ENCODE measurements at places on chromosomes 16 and 17.

- no peak for DNase-seq
These were observed 59.4 kb downstream of the NUP93 start for GRCh38 chr16:56789360-56789759.

GRCh38 chr17:74827800-74828199 is 31.9 kb downstream of the GRIN2C start:
- DNase-seq: no peak

- DNase-seq: peak; percentile 37
These were observed 48.2 kb upstream of the MGAT5B start for GRCh38 chr17:76820039-76820438.

DNA sequence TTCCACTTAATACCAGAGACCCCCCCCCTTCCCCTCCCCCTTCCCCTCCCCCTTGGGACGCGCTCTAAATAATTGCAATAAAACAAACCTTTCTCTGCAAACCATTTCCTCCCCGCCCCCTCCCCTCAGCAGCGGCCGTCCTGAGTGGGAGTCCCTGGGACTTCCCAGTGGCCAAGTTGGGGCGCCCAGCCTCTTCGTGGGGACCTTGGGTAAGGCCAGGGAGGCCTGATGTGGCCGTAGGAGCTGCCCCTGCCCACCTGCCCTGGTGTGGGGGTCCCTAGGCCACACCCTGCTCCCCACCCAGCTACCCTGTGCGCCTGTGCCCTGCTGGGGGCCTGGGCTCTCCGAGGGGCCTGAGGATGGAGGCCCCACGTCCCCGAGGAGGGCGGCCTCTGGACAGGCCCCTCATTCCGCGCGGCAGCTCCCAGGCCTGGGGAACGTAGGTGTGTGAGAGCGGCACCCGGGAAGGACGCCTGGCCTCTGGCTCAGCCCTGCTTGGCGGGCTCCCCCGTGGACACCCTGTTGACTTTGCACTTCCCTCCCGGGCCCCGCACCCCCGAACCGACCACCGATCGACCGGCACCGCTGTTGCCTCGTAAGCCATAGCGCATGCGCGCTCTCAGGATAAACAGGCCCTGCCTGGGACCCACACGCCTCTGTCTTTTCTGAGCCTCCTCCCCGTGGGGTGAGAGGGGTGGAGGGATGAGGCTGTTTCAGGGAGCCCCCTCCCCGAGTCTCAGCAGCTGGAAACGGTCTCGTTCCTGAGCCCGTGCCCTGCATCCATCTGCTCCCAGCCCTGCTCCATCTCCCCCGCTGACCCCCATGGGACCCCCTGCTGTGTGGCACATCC is 9.0 kb downstream of the NTHL1 start:
- DNase-seq: no peak

DNA sequence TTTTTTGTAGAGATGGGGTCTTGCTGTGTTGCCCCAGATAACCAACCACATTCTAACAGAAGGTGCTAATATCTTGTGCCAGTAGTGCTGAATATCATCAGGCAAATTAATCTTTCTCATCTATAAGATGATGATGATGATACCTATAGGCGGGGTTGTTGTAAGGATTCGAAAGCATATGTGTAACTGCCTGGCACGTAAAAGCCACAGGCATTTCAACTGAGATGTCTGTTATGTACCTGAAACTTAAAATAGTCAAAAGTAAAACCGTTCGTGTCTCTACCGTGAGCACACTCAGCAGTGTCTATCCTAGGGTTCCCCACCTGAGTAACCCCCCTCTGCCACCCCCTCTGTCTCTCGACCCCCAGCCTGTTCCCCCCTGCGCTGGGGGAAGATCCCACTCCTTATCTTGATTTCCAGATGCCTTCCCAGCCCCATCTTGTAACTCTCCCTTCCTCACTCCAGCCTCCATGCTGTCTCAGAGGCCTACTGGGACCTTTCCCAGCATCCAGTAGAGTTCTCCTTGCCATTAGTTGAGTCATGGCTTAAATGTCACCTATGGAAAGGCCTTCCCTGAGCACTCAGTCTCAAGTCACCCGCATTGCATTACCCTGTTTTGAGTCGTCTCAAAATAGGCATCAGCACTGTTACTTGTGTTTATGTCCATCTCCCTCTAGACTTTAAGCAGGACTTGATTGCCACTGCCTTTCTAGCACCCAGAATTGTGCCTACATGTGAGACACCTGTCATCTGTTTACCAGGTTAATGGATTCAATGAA is 34.1 kb downstream of the CDRT15 start:
- no peak for DNase-seq

DNA sequence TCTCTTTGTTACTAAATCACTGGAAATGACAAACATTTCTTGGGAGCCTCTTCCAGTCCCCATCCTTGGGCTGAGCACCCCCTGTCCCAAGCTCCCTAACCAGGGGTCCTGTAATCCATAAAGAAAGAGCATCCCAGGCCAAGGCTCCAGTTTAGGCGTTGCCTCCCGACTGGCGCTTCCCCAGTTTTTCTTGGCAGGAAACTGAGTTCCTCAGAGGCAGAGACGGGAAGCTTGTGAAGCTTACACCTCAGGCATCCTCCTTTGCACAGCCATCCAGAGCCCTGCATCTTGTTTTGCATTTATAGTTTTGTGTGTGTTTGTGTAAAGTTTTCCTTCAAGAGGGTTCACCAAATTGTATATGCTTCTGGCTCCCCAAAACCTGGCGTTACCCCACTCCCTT is 7.1 kb downstream of the COPZ2 start:
- DNase-seq: no peak

GRCh38 chr16:28587386-28587785 is 9.5 kb downstream of the SULT1A2 start:
- no peak for DNase-seq

DNA sequence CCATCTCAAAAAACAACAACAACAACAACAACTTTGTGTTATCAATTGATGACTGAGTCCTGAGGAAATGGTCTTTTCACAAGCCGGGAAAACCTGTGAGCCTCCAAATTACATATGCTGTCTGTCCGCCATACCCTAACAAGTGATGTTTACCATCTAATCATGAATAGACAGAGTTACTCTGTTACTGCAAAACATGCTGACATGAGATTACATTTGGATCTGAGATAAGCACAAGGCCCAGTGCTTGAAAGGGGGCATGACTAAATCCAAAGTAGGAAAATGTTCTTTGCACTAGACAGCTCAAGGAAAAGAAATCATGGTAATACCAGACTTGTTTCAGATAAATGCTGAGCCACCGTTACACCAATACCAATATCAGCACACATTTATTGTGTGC is 8.6 kb upstream of the ATXN1L start:
- no peak for DNase-seq

DNA sequence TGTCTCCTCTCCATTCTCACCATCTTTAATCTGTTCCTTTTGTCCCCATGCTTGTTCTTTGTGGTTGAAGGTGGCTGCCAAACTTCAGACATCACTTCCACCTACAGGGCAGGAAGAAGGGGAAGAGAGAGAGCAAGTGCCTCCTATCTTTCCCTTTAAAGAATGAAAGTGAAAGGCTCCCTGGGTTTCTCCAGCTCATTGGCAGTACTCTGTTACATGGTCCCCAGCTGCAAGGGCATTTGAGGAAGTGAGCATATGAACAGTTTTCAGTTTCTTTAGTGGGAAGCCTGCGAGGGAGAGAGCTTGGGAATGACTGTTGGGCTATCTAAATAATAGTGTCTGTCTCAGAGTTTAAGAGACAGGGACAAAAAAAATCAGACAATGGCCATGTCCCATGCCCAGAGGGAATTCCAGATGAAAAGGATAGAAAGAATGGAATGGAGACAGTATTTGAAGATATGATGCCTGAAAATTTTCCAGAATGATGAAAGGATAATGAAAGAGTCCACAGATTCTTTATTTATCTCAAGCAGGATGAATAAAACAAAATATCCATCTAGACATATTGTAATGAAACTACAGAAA is 159.9 kb downstream of the LGALS9B start:
- DNase-seq: no peak

DNA sequence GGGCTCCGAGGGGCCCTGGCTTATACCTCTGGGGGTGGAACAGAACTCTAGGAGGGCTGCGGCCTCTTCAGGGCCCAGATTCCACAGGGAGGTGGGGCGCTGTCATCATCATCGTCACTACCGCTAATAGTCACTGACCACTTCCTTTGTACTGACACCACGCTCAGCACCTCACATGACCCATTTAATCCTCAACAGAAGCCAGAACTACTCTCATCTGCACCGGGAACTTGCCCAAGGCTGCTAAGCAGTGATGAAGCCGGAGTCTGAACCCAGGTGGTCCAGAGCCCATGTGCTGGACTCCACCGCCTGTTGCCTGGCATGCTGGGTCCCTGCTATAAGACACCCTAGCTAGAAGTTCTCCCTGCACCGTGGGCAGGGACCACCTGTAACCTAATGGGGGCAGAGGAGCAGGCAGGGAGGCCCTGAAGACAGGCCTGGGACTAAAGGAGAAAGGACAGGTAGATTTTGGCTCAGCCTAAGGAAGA is 12.0 kb downstream of the UNC13D start:
- peak; percentile 80 for DNase-seq

- DNase-seq: peak; percentile 34
These were observed 8.6 kb downstream of the COG1 start for GRCh38 chr17:73201215-73202069.

DNA sequence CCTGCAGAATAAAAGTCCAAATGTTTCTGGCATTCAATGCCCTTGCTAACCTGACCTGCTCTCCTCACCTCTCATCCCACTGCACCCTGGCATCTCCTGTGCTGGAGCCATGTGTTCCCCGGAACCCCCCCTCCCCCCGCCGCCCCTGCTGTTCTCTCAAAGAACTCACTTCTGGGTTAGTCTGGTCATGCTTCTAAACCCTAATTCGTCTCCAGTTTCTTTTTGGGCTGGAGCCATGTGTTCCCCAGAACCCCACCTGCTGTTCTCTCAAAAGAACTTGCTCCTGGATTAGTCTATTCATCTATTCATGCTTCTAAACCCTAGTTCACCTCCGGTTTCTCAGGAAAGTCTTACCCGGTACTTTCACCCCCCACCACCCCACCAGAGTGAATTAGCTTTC is 808 bp upstream of the ALOX15 start:
- no peak for DNase-seq

DNA sequence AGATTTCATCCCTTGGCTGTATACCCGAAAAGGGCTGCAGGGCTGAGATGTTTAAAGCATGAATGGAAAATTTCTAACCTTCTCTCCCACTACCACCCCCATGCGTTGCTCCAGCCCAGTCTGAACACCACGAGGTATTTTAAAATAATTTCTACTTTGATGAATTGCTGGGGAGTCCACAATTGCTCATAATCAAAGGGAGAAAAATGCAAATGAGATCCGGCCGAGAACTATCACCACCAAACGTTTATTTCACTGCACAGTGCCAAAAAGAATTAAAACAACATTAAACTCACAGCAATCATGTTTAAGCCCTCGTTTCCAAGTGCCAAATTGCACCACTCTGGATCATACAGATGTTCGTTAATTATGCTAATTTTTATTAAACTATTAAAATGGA is 36.7 kb downstream of the SNX11 start:
- no peak for DNase-seq

DNA sequence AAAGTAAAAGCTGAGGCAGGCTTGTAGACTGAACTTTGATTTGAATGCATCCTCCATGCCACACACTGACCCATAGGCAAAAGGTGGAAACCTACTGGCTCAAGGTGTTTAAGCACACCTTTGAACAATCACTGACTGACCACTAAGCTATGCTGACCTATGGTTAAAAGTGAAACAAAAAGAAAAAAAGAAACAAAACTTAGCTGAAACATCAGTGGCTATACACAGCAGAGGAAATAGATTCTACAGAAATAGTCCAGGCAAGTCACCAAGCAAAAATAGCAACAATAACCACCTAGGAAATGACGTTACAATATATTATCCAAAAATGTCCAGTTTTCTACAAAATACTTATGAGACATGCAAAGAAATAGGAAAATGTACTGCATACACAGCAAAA is 60.2 kb downstream of the RPGRIP1L start:
- no peak for DNase-seq

GRCh38 chr17:77728871-77729270 is 229.6 kb upstream of the TNRC6C start:
- no peak for DNase-seq

- no peak for DNase-seq
These were observed 43.6 kb downstream of the RPA1 start for GRCh38 chr17:1873418-1873817.

DNA sequence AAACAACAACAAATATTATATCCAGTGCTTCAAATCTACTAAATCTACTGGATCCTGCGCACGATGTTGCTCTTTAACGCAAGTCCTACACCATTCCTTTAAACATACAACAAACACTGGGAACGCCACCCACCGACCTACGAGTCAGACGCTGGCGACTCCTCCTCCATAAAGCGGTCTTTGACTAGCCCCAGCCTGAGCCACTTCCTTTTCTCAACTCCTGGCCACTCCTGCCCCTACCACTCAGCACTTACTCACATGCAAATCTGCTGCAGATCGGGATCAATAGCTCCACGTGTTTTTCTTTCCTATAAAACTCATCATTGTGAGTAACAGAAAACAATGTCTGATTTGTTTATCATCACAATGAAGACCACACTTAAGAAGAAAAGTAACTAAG is 32.8 kb upstream of the MNT start:
- DNase-seq: no peak

DNA sequence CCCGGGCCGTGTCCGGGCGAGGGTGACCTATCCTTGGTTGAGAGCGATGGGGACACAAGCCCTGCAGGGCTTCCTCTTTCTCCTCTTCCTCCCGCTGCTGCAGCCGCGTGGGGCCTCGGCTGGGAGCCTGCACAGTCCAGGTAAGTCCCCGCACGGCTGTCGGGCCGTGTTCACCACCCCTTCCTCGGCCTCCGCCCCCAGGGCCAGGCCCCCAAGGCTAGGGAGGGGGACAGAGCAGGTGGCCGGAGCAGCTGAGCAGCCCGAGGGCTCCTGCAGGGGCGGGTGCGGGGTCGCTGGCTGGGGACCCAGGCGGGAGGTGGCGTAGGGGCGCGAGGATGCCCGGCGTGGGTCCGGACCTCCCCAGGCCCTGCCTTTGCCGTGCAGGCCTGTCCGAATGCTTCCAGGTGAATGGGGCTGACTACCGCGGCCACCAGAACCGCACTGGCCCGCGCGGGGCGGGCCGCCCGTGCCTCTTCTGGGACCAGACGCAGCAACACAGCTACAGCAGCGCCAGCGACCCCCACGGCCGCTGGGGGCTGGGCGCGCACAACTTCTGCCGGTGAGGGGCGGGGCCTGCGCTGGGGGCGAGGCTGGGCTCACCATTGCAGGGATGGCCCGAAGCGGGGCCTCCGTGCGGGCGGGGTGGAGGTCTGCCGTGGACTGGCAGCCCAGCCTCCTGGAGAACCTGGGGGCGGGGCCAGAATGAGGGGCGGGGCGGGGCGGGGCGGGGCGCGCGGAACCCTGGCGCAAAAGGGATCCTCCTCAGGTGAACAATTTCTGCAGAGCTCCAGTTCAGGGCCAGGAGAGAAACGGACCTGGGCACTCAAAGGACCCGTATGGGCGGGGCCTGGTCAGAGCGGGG is 631 bp downstream of the KREMEN2 start:
- no peak for DNase-seq

DNA sequence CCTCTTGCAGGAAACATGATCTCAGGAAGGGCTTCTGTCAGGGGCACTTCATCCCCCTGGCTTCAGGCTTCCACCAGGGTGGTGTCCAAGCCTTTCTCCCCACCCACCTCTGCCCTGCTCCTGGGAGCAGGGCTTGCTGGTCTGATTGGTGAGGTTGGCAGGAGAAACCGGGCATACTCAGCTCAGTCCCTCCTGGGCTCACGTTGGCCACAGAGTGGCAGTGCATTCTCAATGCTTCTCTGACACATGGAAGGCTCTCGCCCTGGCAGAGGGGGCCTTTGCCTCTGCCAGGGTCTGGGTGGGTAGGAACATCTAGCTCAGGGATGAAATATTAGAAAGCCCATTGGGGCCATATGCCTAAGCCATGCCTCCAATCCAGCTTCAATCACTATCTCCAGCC is 142.8 kb downstream of the AXIN2 start:
- no peak for DNase-seq
